NCI-H774 (cell line): ENCODE measurements at places on chromosomes 5 and 9.

DNA sequence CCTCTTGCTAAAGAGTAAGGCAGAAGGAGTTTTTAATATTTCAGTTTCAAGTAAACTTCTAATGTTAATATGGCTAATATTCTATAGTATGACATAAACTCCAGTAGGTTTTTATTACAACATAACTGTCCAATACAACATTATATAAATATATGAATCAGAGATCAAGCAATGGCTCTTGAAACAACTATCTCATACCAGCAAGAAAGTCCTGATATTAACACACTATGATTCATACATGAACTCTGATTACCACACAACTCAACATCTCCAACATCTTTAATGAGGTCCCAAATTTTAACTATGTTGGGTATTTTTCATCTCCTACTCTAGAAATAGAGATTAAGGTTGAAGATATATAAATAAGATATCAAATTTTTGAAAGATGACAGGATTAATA lies 878.3 kb downstream of the TLE1 start:
- no peak for DNase-seq

- no peak for DNase-seq
Measured at GRCh38 chr5:87298692-87299362, 31.1 kb downstream of the RASA1 start.

DNA sequence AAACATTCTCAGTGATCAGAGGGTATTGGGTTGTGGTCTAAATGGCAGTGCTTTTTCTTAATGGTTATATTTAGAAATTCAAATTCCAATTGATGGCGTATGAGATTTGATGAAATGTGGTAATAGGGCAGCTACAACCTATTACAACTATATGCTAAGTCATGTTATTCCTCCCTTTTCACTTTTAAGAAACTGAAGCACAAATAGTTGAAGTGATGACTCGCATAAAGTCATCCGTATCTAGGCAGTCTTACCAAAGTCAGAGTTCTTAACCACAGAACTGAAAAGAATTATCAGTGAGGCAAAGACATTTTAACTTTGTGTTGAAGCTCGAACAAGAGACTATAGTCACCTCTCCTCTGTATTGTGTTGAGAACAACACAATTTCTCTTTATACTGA lies 28.2 kb downstream of the C9orf152 start:
- no peak for DNase-seq

- DNase-seq: no peak
Measured at GRCh38 chr9:76687861-76688391, 76.3 kb upstream of the PCA3 start.

- no peak for DNase-seq
Measured at GRCh38 chr9:27703216-27703980, 130.1 kb upstream of the C9orf72 start.

DNA sequence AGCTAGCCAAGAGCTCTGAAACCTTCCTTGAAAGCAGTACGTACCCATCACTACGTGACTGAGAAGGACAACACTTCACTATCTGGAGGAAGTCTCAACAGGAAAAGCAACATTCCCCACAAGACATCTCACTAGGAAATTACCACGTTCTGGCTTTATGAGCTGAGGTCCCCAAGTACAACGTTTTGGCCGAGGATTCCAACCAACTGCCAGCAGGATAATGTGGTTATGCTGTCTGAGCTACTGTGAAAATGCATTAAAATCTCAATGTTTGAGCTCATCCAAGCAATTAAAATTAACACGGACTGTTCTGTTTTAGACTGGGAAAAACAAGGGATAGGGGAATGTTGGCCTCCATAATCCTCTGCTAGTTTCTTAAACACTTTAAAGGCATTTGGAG lies 16.4 kb downstream of the MED27 start:
- DNase-seq: no peak

DNA sequence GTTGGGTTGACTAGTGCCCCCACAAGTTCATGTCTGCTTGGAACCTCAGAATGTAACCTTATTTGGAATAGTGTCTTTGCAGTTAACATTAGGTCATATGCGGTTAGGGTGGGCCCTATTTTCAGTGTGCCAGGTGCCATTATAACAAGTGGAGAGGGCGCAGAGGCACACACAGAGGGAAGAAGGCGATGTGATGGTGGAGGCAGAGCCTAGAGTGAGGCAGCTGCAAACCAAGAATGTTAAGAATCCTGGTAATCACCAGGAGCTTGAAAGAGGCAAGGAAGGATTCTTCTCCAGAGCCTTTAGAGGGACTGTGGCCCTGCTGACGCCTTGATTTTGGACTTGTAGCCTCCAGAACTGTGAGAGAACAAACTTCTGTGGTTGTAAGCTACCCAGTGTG lies 10.9 kb downstream of the GPR107 start:
- no peak for DNase-seq

DNA sequence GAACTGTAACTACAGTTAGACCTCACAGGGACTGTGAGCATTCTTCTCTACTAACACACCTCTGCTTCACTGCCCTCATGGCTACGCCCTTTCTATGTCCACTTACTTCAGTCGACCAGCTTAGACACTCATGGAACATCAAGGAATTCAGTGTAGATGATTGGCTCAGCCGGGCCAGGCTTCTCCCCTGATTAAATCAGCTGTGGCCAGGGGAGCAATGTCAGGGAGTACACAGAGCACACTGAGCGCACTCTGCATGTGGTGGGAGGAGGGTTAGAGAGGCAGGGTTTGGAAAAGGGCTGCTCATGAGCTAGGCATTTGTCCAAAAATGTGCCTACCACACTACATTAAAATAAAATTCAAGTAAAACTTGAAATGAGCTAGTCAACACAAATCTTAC lies 400.5 kb downstream of the ARRDC3 start:
- no peak for DNase-seq

DNA sequence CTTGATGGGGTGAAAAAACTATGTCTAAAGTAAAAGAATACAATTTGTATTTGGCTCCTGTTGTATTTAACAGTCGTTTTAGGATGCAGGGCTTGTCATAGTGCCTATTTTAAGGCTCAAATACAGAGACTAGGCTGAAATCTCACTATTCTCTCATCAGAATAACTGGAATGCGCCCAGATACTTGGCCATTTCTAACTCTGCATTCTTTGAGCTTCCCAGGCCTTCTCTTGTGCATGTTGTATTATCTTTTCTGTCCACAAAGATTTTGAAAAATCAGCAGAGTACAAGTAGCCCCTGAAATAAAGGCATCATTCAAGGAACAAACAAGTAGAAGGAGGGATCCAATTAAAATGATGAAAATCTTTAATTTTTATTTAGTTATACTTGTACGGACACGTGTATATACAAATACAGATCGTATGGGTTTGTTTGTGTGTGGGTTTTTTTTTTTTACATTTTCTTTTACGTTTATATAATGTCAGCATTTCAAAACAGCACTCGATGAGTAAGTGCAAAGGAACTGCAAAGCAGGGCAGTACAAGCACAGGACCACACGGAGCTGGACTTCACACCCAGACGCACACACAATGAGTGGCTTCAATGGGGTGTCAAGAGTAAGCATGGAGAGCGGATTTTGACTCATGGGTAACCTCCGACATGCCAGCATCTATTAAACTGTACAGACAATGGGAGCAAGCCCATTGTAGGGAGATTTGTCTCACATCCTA lies 294.0 kb downstream of the EFNA5 start:
- DNase-seq: no peak

GRCh38 chr5:147450606-147451005 lies 59.3 kb downstream of the DPYSL3 start:
- DNase-seq: no peak

DNA sequence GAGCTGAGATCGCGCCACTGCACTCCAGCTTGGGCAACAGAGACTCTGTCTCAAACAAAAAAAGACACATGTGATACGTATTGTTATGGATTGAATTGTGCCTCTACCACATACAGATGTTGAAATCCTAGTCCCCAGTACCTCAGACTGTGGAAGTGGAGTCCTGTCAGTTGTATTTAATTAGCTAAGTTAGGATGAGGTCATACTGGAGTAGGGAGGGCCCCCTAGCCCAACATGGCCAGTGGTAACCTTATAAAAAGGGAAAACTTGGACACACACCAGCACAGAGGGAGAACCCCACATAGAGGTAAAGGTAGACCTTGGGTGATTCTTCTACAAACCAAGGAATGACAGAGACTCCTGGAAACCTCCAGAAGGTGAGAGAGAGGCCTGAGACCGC lies 119.8 kb downstream of the GADD45G start:
- DNase-seq: no peak

DNA sequence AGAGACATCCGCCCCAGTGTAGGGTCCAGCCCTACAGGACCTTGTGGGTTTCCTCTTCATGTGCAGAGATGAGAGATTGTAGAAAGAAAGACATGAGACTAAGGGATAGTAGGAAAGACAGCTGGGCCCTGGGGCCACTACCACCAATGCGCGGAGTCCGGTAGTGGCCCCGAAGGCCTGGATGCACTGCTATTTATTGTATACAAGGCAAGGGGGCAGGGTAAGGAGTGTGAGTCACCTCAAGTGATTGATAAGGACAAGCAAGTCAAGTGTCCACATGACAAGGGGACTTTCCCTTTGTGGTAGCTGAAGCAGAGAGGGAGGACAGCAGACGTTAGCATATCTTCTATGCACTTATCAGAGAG lies 6.2 kb upstream of the TMEM141 start:
- DNase-seq: no peak

- no peak for DNase-seq
Measured at GRCh38 chr5:6994097-6994496, 280.9 kb downstream of the TENT4A start.

- no peak for DNase-seq
Measured at GRCh38 chr5:119409235-119409815, 43.0 kb upstream of the HSD17B4 start.

- DNase-seq: no peak
Measured at GRCh38 chr9:89519366-89519805, 21.5 kb upstream of the SEMA4D start.

- no peak for DNase-seq
Measured at GRCh38 chr9:135770771-135771170, 68.8 kb downstream of the KCNT1 start.

GRCh38 chr5:174459071-174459702 lies 265.2 kb upstream of the MSX2 start:
- DNase-seq: no peak
